ENCODE measurements at places on chromosomes 5 and 9. TPM values are rescaled to one million over a fixed set of nuclear protein-coding genes. Genes with fewer than 3 reads are reported as not detected.
A peak's percentile ranks its signal among the peaks of the same experiment; 100 is the strongest.

GRCh38 chr9:70229579-70229978 is 29.2 kb upstream of the SMC5 start:
- no peak overlapping the region for H3K4me3 ChIP-seq
- no peaks in the 10 kb centered on the region for H3K36me3 ChIP-seq
- no peaks in the 10 kb centered on the region for H3K27me3 ChIP-seq
- no peak for DNase-seq
- no peaks in the 10 kb centered on the region for H3K4me1 ChIP-seq

DNA sequence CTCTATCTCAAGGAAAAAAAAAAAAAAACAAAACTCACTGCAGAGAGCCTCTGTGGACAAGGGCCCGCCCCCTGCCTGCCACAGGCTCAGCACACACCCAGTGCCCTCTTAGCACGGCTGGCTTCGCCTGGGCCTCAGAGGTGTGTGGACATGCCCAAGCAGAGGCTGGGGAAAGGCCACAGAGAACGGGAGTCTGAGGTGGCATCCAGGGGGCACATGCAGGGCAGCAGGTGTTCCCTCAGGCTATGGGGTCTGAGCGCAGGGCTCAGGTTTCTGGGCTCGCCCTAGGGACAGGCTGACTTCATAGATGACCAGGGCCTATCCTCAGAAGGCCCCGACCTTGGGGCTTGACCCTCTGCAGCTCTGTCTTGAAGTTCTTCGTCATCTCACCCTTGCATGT is 138.7 kb downstream of the ZNF354C start:
- no peaks in the 10 kb centered on the region for H3K4me1 ChIP-seq
- no peaks in the 10 kb centered on the region for H3K36me3 ChIP-seq
- no peaks in the 10 kb centered on the region for H3K27me3 ChIP-seq
- no peak for DNase-seq
- H3K27ac ChIP-seq: no peak overlapping the region
- H3K4me3 ChIP-seq: no peak overlapping the region

GRCh38 chr9:8600914-8601680 is 801.5 kb upstream of the DMAC1 start:
- H3K27ac ChIP-seq: no peak overlapping the region
- H3K4me3 ChIP-seq: no peak overlapping the region
- no peaks in the 10 kb centered on the region for H3K36me3 ChIP-seq
- no peaks in the 10 kb centered on the region for H3K4me1 ChIP-seq

CCL27 gene
- 0.38 TPM for total RNA-seq

- H3K4me1 ChIP-seq: peaks cover 16% of the 10 kb centered on the region
- no peaks in the 10 kb centered on the region for H3K27me3 ChIP-seq
- no peak overlapping the region for H3K4me3 ChIP-seq
Measured at GRCh38 chr5:168592014-168592368, 12.8 kb upstream of the PANK3 start.

GRCh38 chr5:140148508-140148907 is 22.8 kb downstream of the IGIP start:
- H3K36me3 ChIP-seq: no peaks in the 10 kb centered on the region
- H3K4me1 ChIP-seq: peaks cover 15% of the 10 kb centered on the region
- DNase-seq: no peak
- H3K4me3 ChIP-seq: no peak overlapping the region
- no peak overlapping the region for H3K27ac ChIP-seq

- no peaks in the 10 kb centered on the region for H3K4me1 ChIP-seq
- H3K36me3 ChIP-seq: no peaks in the 10 kb centered on the region
- no peak overlapping the region for H3K27ac ChIP-seq
- no peak for DNase-seq
Measured at GRCh38 chr5:37071901-37072581, 177.1 kb downstream of the CPLANE1 start.

DNA sequence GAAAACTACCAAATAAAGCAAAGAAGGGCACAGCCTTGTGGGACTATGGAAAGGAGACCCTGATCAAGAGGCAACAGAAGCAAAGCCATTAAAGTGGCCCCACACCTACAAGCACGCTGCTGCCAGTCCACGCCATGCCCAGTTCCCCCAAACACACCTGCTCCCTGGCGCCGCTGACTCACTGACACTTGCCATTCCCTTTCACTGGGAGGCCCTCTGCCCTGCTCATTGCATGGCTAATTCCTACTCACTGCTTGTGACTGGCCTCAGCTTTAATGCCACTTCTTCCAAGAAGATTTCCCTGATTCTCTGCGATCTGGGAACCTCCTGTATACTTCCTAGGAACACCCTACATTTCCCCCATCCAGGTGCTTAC is 71.2 kb upstream of the TAF1L start:
- H3K4me3 ChIP-seq: no peak overlapping the region
- H3K27me3 ChIP-seq: no peaks in the 10 kb centered on the region
- no peak for DNase-seq
- H3K27ac ChIP-seq: no peak overlapping the region

PAX5 gene
- total RNA-seq: not detected

FIBCD1 gene
- total RNA-seq: 12.2 TPM

GRCh38 chr5:6187501-6187900 is 190.8 kb downstream of the MED10 start:
- no peaks in the 10 kb centered on the region for H3K27me3 ChIP-seq
- H3K4me3 ChIP-seq: no peak overlapping the region
- DNase-seq: no peak
- no peaks in the 10 kb centered on the region for H3K36me3 ChIP-seq
- H3K27ac ChIP-seq: no peak overlapping the region

GRCh38 chr5:151719228-151720000 is 32.7 kb upstream of the SPARC start:
- H3K36me3 ChIP-seq: no peaks in the 10 kb centered on the region
- H3K4me1 ChIP-seq: no peaks in the 10 kb centered on the region
- peak; percentile 66 for DNase-seq
- H3K27me3 ChIP-seq: no peaks in the 10 kb centered on the region

FAM221B gene
- not detected for total RNA-seq

- no peak for DNase-seq
- no peak overlapping the region for H3K27ac ChIP-seq
- H3K27me3 ChIP-seq: no peaks in the 10 kb centered on the region
- H3K4me3 ChIP-seq: no peak overlapping the region
- no peaks in the 10 kb centered on the region for H3K4me1 ChIP-seq
Measured at GRCh38 chr9:117480253-117480652, 65.4 kb upstream of the ASTN2 start.

SYK gene
- total RNA-seq: 19.5 TPM

DNA sequence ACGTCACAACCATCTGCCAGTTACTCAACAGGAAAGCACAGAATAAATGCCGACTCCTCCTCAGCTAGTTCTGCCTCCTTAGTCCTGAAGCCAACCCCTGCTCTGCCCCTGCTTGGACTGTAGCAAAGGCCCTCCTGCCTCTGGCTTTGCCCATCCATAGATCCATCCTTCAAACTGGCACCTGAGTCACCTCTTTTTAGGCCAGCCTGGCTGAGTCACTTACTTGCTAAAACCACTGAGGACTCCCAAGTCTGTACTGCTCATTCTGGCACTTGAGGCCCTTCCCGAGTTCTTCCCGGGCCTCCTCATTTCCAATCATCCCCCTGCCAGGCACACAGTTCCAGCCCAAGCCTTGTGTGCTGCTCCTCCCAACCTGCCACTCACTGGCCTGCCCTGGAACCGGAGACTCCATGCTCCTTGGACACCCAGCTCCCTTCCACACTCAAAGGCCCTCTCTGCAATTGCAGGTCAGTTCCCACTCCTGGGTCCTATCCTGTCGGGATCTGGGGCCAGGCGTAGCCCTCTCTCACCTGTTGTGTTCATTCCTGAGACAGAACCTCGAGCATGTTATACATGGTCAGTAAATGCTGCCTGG is 220.1 kb downstream of the DAB2IP start:
- H3K27ac ChIP-seq: no peak overlapping the region
- DNase-seq: no peak
- H3K4me3 ChIP-seq: no peak overlapping the region
- H3K27me3 ChIP-seq: no peaks in the 10 kb centered on the region

HTR1A gene
- not detected for total RNA-seq

GRCh38 chr5:160198841-160199409 is 30.4 kb upstream of the FABP6 start:
- no peak for DNase-seq
- H3K4me3 ChIP-seq: no peak overlapping the region
- no peak overlapping the region for H3K27ac ChIP-seq
- H3K4me1 ChIP-seq: peaks cover 19% of the 10 kb centered on the region
- H3K27me3 ChIP-seq: no peaks in the 10 kb centered on the region
- H3K36me3 ChIP-seq: no peaks in the 10 kb centered on the region

PCDHB8 gene
- total RNA-seq: 0.99 TPM

GPBP1 gene
- total RNA-seq: 103 TPM

- H3K4me1 ChIP-seq: no peaks in the 10 kb centered on the region
- H3K36me3 ChIP-seq: no peaks in the 10 kb centered on the region
- no peak for DNase-seq
- no peaks in the 10 kb centered on the region for H3K27me3 ChIP-seq
- H3K27ac ChIP-seq: peak overlapping the region; percentile 95
Measured at GRCh38 chr5:42991404-42992087, 48.6 kb downstream of the ANXA2R start.

GRCh38 chr5:138949988-138950387 is 74.9 kb upstream of the LRRTM2 start:
- peak; percentile 85 for DNase-seq
- no peak overlapping the region for H3K4me3 ChIP-seq
- no peaks in the 10 kb centered on the region for H3K36me3 ChIP-seq
- H3K27ac ChIP-seq: peak overlapping the region; percentile 50

DNA sequence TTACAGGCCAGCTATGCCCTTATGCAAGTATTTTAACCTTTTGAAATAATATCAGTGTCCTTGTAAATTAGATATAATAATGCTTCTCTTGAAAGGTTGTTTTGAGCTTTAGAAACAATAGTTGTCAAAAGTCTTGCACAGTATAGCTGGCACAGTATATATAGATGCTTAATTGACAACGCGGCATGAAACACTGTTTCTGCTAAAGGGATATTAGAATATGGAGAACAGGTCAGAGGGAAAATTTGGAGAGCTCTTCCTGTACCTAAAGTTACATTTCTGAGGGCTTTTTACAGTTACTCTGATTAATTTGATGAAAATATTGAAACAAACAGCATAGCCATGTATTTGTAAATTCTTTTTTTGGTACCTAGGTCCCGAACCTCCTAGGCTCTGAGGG is 4.5 kb downstream of the NUDT2 start:
- H3K36me3 ChIP-seq: peaks cover 1% of the 10 kb centered on the region
- H3K4me3 ChIP-seq: no peak overlapping the region
- no peaks in the 10 kb centered on the region for H3K27me3 ChIP-seq
- no peak overlapping the region for H3K27ac ChIP-seq

DNA sequence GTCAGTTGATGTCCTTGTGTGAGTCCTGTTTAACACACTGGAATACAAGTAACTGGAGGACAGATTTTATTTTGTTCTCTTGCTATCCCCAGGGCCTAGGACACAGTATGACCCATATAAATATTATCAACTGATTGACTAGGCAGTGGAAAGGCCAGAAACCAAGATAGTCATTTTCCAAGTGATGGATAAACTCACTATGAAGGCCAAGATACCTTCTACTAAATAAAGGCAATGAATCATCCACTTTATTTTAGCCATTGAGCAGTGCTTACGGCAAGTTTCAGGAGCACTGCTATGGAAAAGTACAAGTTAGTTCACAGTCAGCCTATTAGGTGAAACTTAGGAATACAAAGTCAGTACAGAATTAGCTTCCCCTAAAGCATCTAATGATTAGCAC is 153.2 kb downstream of the SEMA5A start:
- H3K4me1 ChIP-seq: no peaks in the 10 kb centered on the region
- DNase-seq: no peak
- H3K27ac ChIP-seq: no peak overlapping the region
- H3K4me3 ChIP-seq: no peak overlapping the region
- no peaks in the 10 kb centered on the region for H3K27me3 ChIP-seq

GRCh38 chr5:57042524-57042931 is 90.6 kb upstream of the MIER3 start:
- H3K27ac ChIP-seq: no peak overlapping the region
- H3K27me3 ChIP-seq: no peaks in the 10 kb centered on the region
- no peaks in the 10 kb centered on the region for H3K36me3 ChIP-seq

- H3K36me3 ChIP-seq: no peaks in the 10 kb centered on the region
- no peaks in the 10 kb centered on the region for H3K4me1 ChIP-seq
- no peak overlapping the region for H3K4me3 ChIP-seq
- H3K27me3 ChIP-seq: no peaks in the 10 kb centered on the region
- no peak for DNase-seq
Measured at GRCh38 chr5:174111287-174111973, 65.9 kb downstream of the NSG2 start.

GRCh38 chr9:88574953-88575352 is 40.0 kb downstream of the NXNL2 start:
- DNase-seq: no peak
- no peaks in the 10 kb centered on the region for H3K4me1 ChIP-seq
- H3K27me3 ChIP-seq: no peaks in the 10 kb centered on the region
- no peaks in the 10 kb centered on the region for H3K36me3 ChIP-seq
- H3K4me3 ChIP-seq: no peak overlapping the region

DNA sequence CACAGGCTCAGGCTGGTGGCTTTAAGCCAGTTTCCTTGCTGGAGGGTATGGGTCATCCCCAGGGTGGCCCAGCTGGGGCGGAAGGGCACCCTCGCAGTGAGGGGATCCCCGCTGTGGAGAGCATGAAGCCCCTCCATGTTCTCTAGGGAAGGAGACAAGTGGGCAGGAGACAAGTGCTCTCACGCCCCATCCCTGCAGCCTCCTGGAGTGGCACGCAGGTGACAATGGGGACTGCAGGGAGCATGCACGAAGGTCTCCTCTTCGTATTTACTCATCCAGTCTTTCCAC is 83.3 kb downstream of the GTF3C4 start:
- DNase-seq: no peak
- no peak overlapping the region for H3K27ac ChIP-seq
- H3K36me3 ChIP-seq: no peaks in the 10 kb centered on the region
- no peaks in the 10 kb centered on the region for H3K27me3 ChIP-seq
- H3K4me3 ChIP-seq: no peak overlapping the region
- H3K4me1 ChIP-seq: no peaks in the 10 kb centered on the region
